Motor neuron (in vitro differentiated cells): ENCODE measurements at places on chromosomes 7 and 10.
A peak's percentile ranks its signal among the peaks of the same experiment; 100 is the strongest.

GRCh38 chr10:33071857-33072256 is 113.8 kb upstream of the ITGB1 start:
- no peak for ATAC-seq

DNA sequence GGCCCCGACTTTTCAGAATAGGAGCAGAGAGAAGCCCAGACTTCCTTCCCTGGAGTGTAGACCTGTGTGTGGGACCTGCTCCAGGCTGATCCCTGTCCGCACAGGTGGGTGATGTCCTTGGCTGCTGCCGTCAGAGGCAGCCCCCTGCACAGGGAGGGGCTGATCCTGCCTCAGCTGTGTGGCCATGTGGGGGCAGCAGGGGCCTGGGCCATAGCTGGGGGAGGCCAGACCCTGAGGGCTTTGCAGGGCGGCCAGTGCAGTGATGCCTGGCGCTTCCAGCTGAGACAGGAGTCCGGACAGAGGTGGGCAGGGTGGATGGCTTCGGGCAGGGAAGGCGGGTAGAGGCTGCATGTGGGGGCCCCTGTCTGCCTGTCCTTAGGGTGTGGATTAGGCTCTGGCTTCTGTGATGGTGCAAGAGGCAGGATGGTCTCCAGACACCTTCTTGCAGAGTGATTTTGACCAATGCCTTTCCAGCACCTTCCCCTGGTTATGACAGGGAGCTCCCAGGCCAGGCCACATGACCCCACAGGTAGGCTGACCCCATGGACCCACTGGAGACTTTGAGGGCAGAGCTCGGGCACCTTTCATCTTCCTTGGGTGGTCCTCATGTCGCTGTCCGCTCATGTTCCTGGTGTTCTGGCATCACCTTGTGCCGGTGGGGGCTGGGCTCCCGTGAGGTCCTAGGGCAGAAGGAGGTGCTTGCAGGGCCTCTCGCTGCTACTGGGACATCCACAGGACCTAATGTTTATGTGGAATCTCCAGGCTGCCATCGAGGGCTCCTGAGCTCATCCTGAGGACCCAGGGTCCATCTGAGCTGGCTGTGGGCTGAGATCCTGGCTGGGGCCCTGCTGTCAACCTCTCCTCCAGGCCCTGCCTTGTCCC is 141.5 kb downstream of the ADCY1 start:
- ATAC-seq: peak; percentile 8

DNA sequence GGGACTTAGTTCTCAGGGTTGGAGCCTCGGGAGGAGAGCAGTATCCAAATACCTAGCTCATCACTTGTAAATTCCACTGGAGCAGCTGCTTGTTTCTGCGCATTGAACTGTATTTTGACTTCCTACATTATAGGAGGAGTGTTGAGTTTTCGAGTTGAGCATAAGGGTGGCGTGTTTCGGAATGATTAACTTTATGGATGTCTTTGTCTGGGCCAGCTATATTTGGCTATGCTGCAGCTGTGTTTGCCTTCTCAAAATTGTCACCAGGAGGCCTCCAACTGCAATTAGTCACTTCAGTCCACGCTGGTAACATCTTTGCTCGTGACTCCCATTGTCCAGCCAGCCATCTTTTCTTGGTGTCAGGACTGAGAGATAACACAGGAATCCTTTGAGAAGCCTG is 9.1 kb downstream of the CELF2 start:
- peak; percentile 82 for ATAC-seq

DNA sequence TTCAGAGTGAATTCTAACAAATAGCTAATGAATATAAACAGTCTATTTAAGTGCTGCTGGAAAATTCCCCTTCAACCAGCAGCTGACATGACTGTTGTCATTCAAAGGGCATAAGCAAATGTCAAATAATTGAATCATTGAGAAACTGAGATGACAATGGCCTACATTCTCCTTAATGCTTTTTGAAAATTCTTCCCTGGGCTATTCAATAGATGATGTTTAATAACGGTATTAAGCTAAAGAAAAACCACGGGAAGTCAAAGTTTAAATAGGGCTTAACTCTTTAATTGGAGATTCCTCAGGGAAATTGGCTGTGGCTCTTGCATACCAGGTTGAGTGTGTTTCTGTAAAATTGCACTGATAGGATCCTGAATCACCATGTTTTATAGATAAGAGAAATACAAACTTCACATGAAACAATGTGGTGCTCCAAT is 77.0 kb downstream of the ARL4A start:
- no peak for ATAC-seq

DNA sequence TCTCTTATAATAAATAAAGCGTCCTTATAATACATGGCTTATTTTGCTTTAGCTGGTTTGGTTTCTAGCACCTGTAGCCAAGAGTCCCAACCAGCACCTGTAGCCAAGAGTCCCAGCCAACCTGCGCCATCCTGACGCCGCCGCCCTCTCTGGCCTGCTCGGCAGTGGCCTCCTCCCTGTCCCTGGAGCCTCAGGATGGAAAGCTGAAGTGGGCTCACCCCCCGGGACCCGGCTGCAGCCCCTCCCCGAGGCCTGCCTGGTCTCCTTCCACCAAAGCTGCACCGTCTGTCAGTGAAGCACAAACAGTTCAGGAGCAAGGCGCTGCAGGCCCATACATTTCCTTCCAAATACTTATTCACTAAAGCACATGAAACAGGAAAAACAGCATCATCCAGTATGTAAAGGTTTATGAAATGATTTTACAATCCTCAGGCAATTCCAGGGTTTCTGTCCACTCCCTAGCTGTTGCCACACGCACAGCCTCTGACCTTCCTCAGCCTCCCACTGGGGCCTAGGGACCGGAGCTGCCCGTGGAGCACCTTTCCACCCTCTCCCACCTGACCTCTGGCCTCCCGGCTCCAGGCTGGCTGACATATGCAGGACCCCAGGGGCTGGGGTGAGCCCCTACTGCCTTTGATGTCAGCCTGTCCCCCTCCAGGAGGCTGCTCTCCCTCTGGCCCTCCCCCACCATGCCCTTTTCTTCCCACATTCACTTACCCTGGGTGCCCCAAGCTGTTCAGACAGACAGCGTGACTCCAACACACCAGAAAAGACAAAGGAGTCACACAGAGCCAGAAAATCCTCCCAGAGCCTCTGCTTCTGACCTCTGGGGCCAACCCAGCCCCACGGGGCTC is 149.6 kb upstream of the PPP2R2D start:
- ATAC-seq: peak; percentile 25

- ATAC-seq: peak; percentile 59
Measured at GRCh38 chr10:127497685-127498084, 51.4 kb upstream of the NPS start.

DNA sequence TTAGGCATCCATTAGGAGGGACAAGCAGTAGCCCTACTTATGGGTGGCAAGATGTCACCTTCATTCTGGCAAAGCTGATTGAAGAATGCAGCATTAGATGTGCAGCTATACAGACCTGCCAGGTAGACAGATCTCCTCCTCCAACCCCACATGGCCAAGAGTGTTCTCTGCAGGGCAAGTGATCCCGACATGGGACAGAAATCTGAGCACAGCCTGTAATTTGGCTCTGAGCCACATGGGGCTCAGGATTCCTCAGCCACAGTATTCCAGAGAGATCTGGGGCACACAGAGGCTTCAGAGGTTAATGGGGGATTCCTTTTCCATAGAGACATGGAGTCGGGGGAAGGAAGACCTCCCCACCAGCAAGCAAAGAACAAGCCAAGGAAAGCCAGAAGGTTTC is 58.7 kb upstream of the GDF10 start:
- no peak for ATAC-seq

GRCh38 chr7:131664570-131664969 is 108.1 kb upstream of the PODXL start:
- ATAC-seq: no peak

- ATAC-seq: no peak
Measured at GRCh38 chr10:73922864-73923133, 11.9 kb downstream of the PLAU start.
